ENCODE measurements at places on chromosomes 4 and X. TPM values are rescaled to one million over a fixed set of nuclear protein-coding genes. Genes with fewer than 3 reads are reported as not detected.

Gene FGFBP1
- total RNA-seq = not detected

Gene STBD1
- total RNA-seq = 2.0 TPM

Gene NAA11
- total RNA-seq = not detected

Gene SLC26A1
- total RNA-seq = 0.22 TPM
